Progenitor cell of endocrine pancreas (in vitro differentiated cells): ENCODE measurements at places on chromosomes 12 and 14.

GRCh38 chr12:69275471-69275891 lies 36.1 kb downstream of the CPSF6 start:
- peaks cover 37% of the 10 kb centered on the region for H3K4me1 ChIP-seq
- H3K27ac ChIP-seq: no peak overlapping the region
- peaks cover 5% of the 10 kb centered on the region for H3K36me3 ChIP-seq
- no peak for DNase-seq
- H3K4me3 ChIP-seq: no peak overlapping the region

- H3K4me3 ChIP-seq: no peak overlapping the region
- H3K27me3 ChIP-seq: no peaks in the 10 kb centered on the region
- no peak for DNase-seq
- H3K27ac ChIP-seq: no peak overlapping the region
- no peaks in the 10 kb centered on the region for H3K36me3 ChIP-seq
Measured at GRCh38 chr14:23696701-23697239, 60.6 kb downstream of the DHRS2 start.

- peaks cover 2% of the 10 kb centered on the region for H3K36me3 ChIP-seq
- H3K4me3 ChIP-seq: no peak overlapping the region
- no peaks in the 10 kb centered on the region for H3K27me3 ChIP-seq
Measured at GRCh38 chr12:27199638-27200300, 44.3 kb upstream of the STK38L start.

- DNase-seq: no peak
- H3K27ac ChIP-seq: no peak overlapping the region
- H3K36me3 ChIP-seq: peaks cover 10% of the 10 kb centered on the region
- H3K4me1 ChIP-seq: peaks cover 3% of the 10 kb centered on the region
Measured at GRCh38 chr14:90760078-90760444, 56.2 kb downstream of the TTC7B start.

DNA sequence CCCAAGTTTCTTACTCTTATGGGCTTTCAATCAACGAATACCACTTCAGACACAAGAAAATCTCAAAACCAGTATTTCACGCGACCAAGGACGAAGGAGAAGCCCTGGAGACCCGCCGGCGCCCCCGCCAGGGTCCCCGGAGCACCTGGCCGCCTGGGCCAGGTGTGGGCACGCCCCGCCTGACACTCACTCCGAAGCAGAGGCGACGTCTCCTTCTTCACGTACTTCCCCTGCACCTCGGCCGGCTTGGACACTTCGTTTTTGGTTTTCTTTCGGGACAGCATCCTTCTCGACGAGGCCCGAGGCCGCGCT lies 466 bp downstream of the SAV1 start:
- DNase-seq: peak; percentile 36
- H3K4me3 ChIP-seq: no peak overlapping the region
- H3K27ac ChIP-seq: peak overlapping the region; percentile 85
- peaks cover 9% of the 10 kb centered on the region for H3K4me1 ChIP-seq
- H3K36me3 ChIP-seq: peaks cover 12% of the 10 kb centered on the region
- no peaks in the 10 kb centered on the region for H3K27me3 ChIP-seq

DNA sequence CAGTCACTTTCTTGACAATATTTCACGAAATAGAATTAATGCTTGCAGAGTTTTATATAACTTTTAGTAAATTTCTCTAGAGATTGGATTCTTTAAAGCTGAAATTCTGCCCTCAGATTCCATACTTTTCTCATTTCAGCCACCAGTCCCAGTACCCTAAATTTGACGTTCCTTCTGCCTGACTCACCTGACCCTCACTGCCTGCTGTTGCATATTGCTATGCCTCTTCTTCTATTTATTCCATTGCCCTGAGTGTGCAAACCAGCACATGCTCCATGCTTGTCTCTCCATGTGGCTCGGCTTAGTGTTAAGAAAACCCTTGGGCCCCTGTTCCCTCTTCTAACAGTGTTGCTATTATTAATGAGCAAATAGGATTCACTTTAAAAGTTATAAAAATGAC lies 533.3 kb downstream of the LRFN5 start:
- H3K4me1 ChIP-seq: no peaks in the 10 kb centered on the region

- peaks cover 12% of the 10 kb centered on the region for H3K36me3 ChIP-seq
- H3K27ac ChIP-seq: no peak overlapping the region
- no peaks in the 10 kb centered on the region for H3K4me1 ChIP-seq
- DNase-seq: no peak
Measured at GRCh38 chr12:132700212-132700822, 10.3 kb upstream of the PGAM5 start.

DNA sequence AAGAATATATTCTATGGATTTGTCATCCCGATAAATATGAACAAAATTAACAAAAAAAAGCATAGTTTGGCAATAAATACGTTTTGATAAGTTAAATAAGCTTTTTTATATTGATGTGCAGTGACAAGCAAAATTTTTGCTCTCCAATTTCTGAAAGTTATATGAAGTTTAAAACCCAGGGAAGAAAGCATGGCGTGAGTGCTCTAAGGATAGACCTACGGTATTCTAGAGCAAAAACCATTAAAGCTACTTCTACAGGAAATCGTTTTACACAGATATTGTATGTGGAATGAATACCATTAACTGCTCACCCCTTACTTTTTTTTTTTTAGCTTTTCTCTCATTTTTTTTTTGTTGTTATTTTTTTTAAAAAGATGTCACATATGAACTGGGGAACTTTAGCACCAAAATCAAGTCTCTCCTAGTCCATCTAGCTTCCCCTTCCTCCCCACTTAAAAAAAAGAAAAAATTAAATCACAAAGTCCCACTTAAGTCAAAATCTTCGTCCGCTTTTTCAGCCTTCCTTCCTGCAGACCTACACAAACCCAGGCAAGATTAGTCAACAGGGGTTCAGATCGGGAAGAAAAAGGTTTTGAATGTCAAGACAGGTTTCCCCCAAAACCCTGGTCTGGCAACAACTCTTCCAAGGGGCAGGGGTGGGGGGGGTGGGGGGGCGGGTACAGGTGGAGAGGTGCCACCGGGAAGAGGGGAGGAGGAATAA lies 4.4 kb downstream of the ZFP36L1 start:
- peak overlapping the region; percentile 98 for H3K4me3 ChIP-seq
- H3K27me3 ChIP-seq: no peaks in the 10 kb centered on the region
- H3K27ac ChIP-seq: peak overlapping the region; percentile 100

DNA sequence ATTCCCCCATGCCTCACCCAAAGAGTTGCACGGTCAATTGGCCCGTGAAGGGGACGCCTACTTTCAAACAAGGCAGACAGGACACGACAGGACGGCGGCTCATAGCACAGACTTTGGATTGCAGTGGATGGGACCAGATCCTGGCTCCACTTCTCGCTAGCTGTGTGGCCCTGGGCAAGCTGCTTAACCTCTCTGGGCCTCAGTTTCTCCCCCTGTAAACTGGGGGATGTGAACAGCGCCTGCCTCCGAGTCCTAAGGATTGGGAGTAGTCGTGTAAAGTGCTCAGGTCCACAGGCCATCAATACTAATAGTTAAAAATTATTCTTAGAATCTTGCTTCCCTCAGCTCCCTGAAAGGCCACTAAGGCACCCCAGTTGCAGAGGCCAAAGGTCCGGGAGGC lies 13.1 kb downstream of the RHOF start:
- DNase-seq: no peak
- H3K36me3 ChIP-seq: peaks cover 1% of the 10 kb centered on the region
- H3K27ac ChIP-seq: no peak overlapping the region
- no peaks in the 10 kb centered on the region for H3K27me3 ChIP-seq

- no peaks in the 10 kb centered on the region for H3K36me3 ChIP-seq
- H3K4me3 ChIP-seq: no peak overlapping the region
- no peak overlapping the region for H3K27ac ChIP-seq
- no peaks in the 10 kb centered on the region for H3K27me3 ChIP-seq
Measured at GRCh38 chr12:39275846-39276245, 167.1 kb downstream of the KIF21A start.

- H3K36me3 ChIP-seq: no peaks in the 10 kb centered on the region
- H3K4me1 ChIP-seq: peaks cover 44% of the 10 kb centered on the region
- DNase-seq: no peak
- H3K27me3 ChIP-seq: peaks cover 48% of the 10 kb centered on the region
- peak overlapping the region; percentile 96 for H3K4me3 ChIP-seq
Measured at GRCh38 chr12:2958432-2959191, 585 bp upstream of the TEAD4 start.

- H3K36me3 ChIP-seq: peaks cover 33% of the 10 kb centered on the region
- peaks cover 37% of the 10 kb centered on the region for H3K4me1 ChIP-seq
- H3K27ac ChIP-seq: peak overlapping the region; percentile 99
- H3K27me3 ChIP-seq: no peaks in the 10 kb centered on the region
Measured at GRCh38 chr12:6534945-6535696, 804 bp downstream of the GAPDH start.

GRCh38 chr12:57868851-57869268 lies 22.3 kb upstream of the CTDSP2 start:
- no peaks in the 10 kb centered on the region for H3K36me3 ChIP-seq
- no peak for DNase-seq
- H3K4me3 ChIP-seq: no peak overlapping the region

DNA sequence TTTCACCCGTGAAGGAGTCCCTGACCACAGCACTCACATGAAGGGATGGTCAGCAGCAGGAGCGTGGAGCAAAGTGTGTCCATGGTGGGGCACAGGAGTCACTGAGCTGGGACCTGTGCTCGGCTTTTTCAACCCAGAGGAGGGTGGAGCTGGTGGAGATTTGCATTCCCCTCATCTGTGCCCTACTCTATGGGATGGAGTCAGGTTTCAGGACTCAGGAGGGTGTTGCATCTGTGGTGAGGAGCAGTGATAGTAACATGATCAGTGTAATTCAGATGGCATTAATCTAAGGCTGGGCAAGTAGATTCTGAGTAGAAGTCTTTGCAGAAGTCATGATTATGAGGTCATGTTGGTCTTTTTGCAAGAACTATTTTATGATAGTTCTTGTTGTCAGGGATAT lies 511.9 kb downstream of the TMEM121 start:
- no peaks in the 10 kb centered on the region for H3K4me1 ChIP-seq
- peaks cover 1% of the 10 kb centered on the region for H3K36me3 ChIP-seq
- no peak for DNase-seq

DNA sequence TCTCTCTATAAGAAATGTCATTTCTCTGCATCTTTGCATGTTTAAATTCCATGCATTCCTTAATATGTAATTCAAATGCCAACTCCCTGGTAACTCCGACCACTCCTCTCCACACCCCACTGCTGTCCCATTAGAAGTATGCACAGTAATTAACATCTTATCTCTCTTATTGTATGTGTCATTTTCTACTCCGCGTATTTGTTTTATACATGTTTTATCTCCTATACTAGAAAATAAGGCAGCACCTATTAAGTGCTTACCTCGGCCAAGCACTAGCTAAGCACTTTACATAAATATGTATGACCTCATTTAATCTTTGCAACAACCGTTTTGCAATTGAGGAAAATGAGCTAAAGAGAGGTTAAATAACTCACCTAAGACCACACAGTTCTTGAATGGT lies 469.8 kb downstream of the BCAT1 start:
- H3K4me3 ChIP-seq: no peak overlapping the region
- no peak overlapping the region for H3K27ac ChIP-seq
- no peak for DNase-seq
- H3K27me3 ChIP-seq: no peaks in the 10 kb centered on the region
- peaks cover 5% of the 10 kb centered on the region for H3K4me1 ChIP-seq

DNA sequence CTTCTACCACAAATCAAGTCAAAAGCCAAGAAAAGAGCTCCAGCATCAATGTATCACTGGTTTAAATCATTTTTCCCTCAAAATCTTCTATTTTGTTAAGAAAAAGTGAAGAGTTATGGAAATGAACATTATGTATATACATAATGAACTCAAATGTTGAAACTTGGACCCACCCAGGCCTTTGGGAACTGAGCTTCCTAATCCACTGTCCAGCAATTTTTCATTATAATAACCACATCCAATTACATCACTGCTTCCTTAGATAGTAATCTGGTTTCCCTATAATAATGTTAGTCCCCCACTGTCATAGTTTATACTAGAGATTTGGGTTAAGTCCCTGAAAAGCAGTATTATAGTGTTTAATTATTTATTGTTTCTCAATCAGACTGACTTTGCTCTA lies 170.9 kb downstream of the PIK3C2G start:
- no peak for DNase-seq
- no peaks in the 10 kb centered on the region for H3K27me3 ChIP-seq
- peaks cover 15% of the 10 kb centered on the region for H3K4me1 ChIP-seq

GRCh38 chr14:99602054-99602787 lies 1.8 kb downstream of the CCDC85C start:
- DNase-seq: no peak

GRCh38 chr14:74905595-74906142 lies 17.4 kb downstream of the RPS6KL1 start:
- H3K27ac ChIP-seq: no peak overlapping the region
- no peak overlapping the region for H3K4me3 ChIP-seq
- H3K4me1 ChIP-seq: no peaks in the 10 kb centered on the region
- DNase-seq: peak; percentile 72

DNA sequence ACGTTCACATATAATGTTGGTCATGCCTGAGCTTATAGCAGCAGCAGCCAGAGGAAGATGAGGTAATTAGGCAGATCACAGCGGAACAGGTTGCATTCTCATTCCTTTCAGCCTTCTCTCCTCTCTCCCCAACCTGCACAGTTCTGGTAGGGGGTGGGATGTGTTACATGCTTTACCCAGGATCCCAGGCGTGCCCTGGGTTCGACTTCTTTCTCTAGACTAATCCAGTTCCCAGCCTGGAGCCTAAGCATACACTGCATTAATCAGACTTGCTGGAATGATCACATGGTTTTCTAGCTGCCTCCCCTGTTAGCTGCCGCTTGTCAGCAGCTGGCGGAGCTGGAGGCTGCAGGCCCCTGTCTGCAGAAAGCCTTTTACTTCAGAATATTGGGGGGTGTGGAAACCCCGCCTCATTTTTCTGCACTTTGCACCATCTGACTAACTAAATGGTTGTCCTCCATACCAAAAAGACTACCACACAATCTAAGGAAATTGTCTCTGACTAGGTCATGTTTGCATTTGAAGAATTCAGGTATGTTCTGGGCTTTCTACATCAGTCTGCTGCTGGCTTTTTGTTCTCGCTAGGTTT lies 46.0 kb upstream of the EVL start:
- peaks cover 43% of the 10 kb centered on the region for H3K4me1 ChIP-seq
- no peaks in the 10 kb centered on the region for H3K27me3 ChIP-seq
- no peak overlapping the region for H3K4me3 ChIP-seq
- peaks cover 4% of the 10 kb centered on the region for H3K36me3 ChIP-seq

DNA sequence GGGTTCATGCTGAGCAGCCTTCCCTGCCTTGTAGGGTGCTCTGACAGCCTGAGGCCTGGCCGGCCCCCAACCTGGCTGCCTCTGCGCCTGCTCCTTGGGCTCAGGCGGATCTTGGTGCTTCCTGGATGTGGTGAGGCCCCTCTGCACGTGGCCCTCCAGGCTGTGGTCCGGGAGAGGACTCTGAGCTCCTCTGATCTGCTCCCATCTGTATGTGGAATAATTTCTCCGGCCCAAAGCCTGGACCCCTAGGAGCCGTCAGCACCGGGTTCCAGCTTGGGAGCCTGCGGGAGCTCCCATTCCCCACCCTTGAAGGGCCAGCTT lies 21.3 kb upstream of the EIF2B2 start:
- H3K36me3 ChIP-seq: no peaks in the 10 kb centered on the region
- peaks cover 16% of the 10 kb centered on the region for H3K4me1 ChIP-seq
- H3K4me3 ChIP-seq: no peak overlapping the region
- no peak for DNase-seq
- H3K27ac ChIP-seq: peak overlapping the region; percentile 59
- peaks cover 32% of the 10 kb centered on the region for H3K27me3 ChIP-seq

- H3K36me3 ChIP-seq: no peaks in the 10 kb centered on the region
- no peak overlapping the region for H3K4me3 ChIP-seq
- no peak for DNase-seq
Measured at GRCh38 chr12:24797901-24798300, 151.0 kb downstream of the BCAT1 start.

- peaks cover 5% of the 10 kb centered on the region for H3K4me1 ChIP-seq
- H3K27me3 ChIP-seq: no peaks in the 10 kb centered on the region
Measured at GRCh38 chr14:81366214-81366613, 33.9 kb downstream of the STON2 start.
